ENCODE measurements at places on chromosomes 2 and 18.

GRCh38 chr2:231197706-231198290 is 633 bp upstream of the ARMC9 start:
- DNase-seq, result no peak

- DNase-seq, result no peak
Observed at GRCh38 chr2:188969651-188970050, 4.5 kb upstream of the COL3A1 start.

DNA sequence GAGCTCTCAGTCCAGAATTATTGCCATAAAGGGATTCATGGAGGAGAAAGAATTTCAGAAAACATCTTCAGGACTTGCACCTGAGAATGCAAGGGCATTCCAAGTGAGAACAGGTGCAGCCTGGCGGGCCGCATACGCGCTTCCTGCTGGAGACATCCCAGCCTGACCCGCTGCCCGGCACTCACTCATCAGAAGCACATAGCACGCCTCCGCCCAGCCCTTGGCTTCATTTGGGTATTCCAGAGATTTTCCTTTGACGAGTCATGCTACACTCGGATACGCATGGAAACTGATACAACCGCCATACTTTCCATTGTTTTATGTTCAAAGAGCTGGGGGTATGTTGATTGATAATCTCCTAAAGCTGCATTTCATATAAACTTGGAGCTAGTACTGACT is 228.0 kb upstream of the ID2 start:
- no peak for DNase-seq

DNA sequence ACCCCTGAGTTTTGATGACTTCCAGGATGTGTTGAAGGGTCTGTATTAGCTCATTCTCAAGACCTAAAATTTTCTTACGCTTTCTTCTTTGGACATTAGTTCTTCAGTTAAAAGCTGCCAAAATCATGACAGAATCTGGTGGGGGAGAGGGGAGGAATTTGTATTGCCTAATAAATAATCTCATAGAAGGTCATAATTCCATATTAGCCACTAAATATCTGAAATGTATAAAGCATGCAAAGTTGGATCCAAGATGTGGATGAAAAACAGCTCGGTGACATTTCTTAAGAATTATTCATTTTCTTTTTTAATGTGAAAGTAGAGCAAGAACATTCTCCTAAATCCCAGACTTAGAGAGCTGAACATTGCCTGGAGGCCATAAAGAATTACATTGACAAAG is 120.1 kb downstream of the MMADHC start:
- DNase-seq, result no peak

DNA sequence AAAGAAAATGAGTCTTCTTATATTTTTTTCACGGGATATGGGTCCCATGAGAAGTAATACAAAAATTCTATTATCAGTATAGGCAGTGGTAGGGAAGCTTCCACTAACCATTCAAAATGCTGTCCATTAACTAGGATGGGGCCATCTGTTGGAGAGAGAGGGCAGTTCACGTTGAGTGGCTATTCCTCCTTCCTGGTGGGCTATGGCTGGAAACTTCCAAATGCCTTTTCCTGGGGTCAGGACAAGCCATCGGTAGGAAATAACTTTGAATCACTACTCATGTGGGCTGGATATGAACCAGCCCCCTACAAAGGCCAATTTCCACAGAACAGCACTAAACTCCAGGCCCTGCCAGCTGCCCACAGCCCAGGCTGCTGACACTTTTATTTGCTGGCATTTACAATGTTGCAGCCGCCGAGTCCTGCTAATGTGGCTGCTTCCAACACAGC is 156.1 kb upstream of the HNRNPA3 start:
- DNase-seq, result no peak

GRCh38 chr2:105797298-105797819 is 52.6 kb downstream of the NCK2 start:
- DNase-seq, result no peak

- DNase-seq, result no peak
Observed at GRCh38 chr2:121103960-121104359, 181.0 kb downstream of the TFCP2L1 start.

DNA sequence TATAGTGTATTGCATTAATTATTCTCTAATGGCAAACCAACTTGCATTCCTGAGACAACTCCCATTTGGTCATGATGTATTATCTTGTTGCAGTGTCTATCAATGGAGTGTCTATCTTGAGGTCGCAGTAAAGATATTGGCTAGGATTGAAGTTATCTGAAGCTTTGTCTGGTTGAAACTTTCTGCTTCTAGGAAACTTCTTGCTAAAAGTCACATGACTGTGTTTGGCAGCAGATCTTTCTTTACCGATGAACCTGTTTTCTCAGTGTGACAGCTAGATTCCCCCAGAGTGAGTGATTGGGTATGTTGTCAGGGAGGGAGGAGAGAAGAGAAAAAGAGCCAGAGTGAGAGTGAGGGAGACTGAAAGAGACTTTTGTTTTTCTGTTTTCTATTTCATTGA is 119.6 kb downstream of the QPCT start:
- no peak for DNase-seq

- DNase-seq, result no peak
Observed at GRCh38 chr2:175187378-175187777, 5.9 kb upstream of the ATP5MC3 start.

- no peak for DNase-seq
Observed at GRCh38 chr2:103293067-103293741, 531.4 kb downstream of the TMEM182 start.

DNA sequence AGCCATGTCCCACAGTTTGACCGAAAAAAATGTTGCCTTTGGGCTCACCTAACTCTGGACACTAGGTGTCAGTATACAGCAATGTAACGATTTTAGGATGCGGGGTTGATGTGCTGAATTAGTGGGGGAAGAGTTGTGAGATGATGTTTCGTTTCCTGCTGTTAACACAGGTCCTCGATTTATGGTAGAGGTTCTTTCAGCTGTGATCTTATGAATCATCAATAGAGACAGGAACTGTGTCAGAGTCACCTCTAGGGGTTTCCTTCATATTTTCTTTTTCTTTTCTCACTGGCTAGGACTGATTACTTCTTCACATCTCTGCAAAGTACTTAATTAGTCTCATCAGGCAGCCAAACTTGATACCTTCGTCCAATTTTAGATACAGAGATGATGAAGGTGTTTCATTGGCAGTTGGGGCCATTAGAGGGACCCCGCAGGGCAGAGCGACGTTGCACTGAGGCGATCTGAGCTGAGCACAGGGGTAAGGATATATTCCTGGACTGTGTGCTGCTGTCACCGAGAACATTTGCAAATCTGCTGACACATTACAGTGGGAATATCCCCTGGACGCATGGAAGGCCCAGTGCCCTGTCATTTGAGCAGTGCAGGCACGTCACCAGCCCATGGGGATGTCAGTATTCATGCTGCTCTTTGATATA is 10.2 kb upstream of the MMADHC start:
- DNase-seq, result peak; percentile 71

GRCh38 chr2:86319700-86320580 is 17.5 kb downstream of the REEP1 start:
- DNase-seq, result no peak

- DNase-seq, result no peak
Observed at GRCh38 chr18:11850821-11851145, 430 bp upstream of the CHMP1B start.

DNA sequence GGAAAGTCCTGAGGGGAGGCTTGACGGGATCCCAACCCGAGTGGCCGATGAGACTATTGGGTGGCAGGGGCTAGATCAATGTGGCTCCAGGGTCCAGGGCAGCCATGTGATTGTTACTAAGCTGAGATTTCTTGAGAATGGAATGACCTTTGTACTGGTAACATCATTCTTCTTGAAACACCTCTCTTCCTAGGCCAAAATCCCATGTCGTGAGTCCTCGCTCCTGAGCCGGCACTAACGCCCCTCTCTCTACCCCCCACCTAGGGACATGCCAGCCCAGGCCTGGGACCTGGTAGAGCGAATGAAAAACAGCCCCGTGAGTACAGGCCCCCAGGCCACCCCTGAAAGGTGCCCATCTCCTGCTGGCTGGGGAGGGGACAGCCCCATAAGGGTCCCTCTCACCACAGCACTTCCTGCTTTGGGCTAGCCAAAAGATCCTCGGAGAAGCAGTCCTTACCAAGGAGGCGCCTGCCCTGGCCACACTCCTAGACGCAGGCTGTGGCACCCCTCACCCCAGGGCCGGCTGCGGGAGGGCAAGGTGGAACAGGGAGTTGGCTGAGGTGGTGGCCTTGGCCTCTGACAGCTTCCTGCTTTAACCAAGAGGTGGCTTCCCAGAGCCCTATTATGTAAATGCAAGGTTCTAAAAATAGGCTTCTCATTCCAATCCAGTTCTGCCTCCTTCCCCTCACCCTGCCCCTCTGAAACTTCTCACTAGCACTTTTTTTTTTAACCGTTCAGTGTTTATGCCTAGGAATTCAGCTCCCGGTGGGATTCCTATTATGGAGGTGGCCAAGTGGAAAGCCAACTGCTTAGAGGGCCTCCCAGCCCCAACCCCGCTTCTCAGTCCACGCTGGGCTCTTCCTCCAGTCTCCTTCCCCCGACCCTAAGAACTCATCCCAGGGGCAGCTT is 126.6 kb upstream of the PPP1CB start:
- no peak for DNase-seq

- no peak for DNase-seq
Observed at GRCh38 chr2:196407675-196408264, 231.7 kb upstream of the CCDC150 start.

- no peak for DNase-seq
Observed at GRCh38 chr2:128411431-128411830, 92.8 kb upstream of the HS6ST1 start.

DNA sequence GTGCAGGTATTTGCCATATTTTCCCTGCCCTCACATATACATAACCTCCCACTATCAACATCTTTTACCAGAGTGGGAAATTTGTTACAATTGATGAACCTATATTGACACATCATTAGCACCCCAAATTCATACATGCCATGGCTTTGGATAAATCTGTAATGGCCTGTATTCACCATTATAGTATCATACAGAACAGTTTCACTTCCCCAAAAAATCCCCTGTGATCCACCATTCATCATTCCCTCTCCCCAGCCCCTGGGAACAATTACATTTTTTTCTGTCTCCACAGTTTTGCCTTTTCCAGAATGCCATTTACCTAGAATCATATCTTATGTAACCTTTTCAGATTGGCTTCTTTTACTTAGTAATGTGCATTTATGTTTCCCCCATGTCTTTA is 494.5 kb downstream of the RNF144A start:
- no peak for DNase-seq

GRCh38 chr18:32174719-32175118 is 15.1 kb upstream of the MEP1B start:
- DNase-seq, result no peak

DNA sequence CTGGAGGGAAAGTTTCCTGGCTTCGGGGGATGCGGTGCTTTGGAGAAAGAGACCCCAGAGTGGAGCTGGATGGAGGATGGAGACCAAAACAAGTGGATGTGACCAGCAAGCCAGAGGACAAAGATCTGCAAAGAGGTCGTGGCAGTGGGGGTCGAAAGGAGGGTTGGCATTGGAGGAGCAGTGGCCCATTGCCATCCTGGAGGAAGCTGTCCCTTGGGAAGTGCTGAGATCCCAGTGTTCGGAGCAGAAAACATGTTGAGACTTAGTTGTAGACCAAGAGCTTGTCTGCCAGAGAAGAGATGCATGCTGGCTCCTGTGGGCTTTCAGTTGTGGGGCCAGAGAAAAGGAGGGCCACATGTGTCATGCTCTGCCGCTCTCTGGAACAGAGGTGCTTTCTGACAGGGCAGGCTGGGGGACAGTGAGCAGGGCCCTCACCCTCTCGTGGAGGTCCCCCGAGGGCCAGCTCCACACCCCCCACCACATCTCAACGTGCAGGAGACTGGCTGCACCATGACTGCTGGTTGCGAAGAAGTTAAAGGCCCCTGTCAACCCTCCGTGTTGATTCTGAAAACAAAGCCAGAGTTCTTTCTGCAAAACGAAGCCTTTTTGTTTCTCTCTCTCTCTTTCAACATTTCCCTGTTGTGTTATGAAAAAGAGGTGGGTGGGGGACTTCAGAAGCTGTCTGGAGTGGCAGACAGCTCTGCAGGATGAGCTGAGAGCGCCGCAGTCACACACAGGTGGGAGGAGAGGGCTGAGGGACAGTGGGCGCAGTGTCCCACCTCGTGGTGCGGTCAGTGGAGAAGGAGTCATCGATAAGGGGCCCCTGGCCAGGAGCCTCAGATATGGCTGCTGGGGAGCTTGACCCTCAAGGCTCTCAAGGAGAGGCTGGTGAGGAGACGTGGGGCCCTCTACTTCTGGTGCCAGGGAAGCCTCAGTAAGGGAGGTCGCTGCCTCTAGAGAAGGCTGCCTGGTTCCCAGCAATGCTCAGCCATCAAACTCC is 77.6 kb upstream of the BCL2L11 start:
- no peak for DNase-seq

DNA sequence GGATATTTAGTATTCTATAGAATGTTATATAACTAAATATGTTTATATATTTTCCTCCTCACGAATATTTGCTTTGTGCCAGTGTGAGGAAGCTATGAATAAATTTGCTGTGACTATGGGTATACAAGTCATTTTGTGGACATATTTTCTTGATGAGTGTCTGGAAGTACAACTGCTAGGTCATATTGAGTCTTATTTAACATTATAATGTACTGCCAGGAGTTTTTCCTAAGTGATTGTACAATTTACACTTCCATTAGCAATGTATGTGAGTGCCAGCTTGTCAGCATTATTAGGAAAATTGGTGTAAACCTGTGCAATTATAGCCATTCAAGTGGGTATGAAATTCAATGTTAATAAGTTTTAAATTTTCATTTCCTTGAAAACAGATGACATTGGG is 1328.9 kb upstream of the TMEFF2 start:
- no peak for DNase-seq

DNA sequence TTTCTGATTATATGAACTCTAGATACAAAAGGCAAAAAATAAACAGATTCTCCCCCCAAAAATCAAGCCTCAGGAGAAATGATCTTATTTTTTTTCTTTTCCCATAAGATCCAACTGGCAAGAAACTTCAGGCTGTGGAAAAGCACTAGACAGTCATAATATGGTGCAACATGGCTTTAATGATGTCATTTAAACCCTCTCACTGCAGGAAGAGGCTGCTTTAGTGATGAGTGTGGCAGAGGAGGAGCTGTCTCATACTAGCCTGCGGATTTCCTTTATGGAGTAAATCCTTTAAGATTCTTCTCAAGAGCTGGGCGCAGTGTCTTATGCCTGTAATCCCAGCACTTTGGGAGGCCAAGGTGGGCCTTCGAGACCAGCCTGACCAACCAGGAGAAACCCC is 83.3 kb upstream of the CD28 start:
- no peak for DNase-seq

Data from right renal pelvis (tissue), 4 donors.